Activated CD4-positive, alpha-beta T cell treated with anti-CD3 and anti-CD28 coated beads, Interleukin-2, amount 10 ng/mL, durations not matched to agents 7 days and 5 days (primary cell): ENCODE measurements at places on chromosomes 1 and 21. TPM values are rescaled to one million over a fixed set of nuclear protein-coding genes. Genes with fewer than 3 reads are reported as not detected.
A peak's percentile ranks its signal among the peaks of the same experiment; 100 is the strongest.

GRCh38 chr1:71080230-71080738 lies 551 bp downstream of the ZRANB2 start:
- no peak for DNase-seq

DNA sequence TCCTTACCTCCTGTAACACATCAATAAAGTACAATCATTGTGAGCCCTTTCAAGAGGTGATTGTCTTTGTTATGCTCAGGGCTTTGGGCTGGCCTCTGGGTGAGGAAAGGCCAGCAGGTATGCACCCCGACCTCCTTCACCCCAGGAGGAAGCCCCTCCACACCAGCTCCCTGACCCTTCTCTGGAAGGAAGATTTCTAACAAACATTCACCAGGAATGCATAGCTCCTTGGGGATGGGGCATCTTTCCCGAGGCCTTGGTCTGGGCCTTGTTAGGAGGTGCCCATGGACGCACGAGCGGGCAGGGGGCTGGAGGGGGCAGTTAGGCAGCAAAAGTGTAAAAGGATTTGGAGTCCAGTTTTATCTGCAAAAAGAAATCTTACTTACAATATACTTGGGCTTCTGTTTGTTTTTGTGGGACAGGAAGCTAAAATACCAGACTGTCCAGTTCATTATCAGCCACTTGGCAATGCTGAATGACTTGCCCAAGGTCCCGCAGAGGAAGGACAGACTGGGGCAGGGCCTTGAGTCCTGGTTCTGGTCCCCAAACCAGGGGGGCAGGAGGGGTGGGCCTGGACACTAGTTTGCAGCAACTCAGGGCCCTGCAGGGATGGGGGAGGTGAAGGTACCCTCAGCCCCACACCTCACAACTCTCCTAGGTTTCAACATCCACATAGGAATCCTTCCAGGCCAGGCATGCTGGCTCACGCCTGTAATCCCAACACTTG lies 10.1 kb downstream of the ZC3H12A start:
- no peak for DNase-seq

- no peak for DNase-seq
Measured at GRCh38 chr1:170680428-170680827, 16.5 kb downstream of the PRRX1 start.

- DNase-seq = no peak
Measured at GRCh38 chr1:55474168-55474786, 259.1 kb upstream of the USP24 start.

- DNase-seq = no peak
Measured at GRCh38 chr1:224502459-224503160, 68.0 kb upstream of the WDR26 start.

- DNase-seq = no peak
Measured at GRCh38 chr1:109931189-109931731, 20.6 kb downstream of the CSF1 start.

GRCh38 chr1:29673228-29673500 lies 436.8 kb downstream of the PTPRU start:
- DNase-seq = no peak

GRCh38 chr1:66571789-66572188 lies 37.8 kb downstream of the SGIP1 start:
- no peak for DNase-seq

- no peak for DNase-seq
Measured at GRCh38 chr1:119116725-119117124, 23.7 kb downstream of the WARS2 start.

GRCh38 chr21:33121715-33122475 lies 52.0 kb downstream of the OLIG1 start:
- DNase-seq = no peak

- no peak for DNase-seq
Measured at GRCh38 chr1:169514566-169515270, 29.0 kb upstream of the SLC19A2 start.

GRCh38 chr1:164598719-164599118 lies 39.7 kb downstream of the PBX1 start:
- DNase-seq = no peak

DNA sequence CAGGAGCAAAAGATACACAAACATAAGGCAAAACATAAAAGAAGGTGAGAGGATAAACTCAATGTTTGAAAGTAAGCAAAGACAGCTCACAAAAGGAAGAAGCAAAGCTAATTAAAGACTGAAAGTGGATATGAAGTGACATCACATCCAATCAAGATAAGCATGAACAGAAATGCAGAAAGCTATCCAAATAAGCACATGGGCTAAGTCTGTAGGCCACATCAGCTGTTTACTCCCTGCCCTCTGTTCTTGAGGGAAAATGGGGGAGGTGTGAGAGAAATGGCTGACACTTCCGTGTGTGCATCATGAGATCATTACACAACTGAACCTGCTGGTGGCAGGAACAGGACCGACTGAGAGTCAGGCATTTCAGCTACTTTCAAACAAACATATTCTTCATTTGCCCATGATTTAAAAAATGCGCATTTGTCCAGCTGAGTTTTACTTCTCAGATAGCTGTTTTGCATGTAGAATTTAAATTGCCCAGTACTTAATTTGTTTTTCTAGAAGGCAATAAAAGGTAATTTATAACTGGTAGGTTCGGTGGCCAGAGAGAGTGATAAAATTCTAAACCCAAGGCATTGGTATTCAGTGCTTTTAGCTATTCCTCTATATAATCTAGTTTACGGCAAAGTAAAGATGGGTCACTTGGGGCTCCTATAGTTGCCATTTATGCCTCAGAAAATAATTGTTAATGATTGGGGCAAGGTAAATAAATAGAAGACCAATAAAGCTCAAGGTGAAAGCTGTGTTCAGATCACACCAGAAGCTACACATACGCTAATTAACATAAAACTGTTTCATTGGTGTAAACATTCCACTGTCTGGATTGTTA lies 27.2 kb upstream of the MAN1A2 start:
- peak; percentile 16 for DNase-seq

- DNase-seq = peak; percentile 81
Measured at GRCh38 chr1:26110731-26111529, 694 bp upstream of the PDIK1L start.

DNA sequence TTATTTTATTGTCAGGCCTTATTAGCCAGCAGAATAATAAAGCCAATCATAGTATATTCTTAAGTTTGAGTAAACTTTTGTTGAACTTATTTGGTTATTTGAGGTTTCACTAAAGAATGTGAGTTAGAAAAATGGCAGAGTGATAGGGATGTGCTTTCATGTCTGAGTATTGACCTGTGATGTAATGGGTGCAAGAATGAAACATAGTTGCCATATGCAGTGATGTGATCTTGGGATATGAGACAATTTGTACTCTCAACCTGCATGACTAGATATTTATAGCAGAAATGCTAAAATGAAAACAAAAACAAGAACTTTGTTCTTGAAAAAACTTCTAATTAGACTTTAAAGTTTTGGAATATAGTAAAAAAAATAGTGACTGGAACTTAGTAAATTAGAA lies 97.9 kb downstream of the DISP1 start:
- DNase-seq = no peak

DNA sequence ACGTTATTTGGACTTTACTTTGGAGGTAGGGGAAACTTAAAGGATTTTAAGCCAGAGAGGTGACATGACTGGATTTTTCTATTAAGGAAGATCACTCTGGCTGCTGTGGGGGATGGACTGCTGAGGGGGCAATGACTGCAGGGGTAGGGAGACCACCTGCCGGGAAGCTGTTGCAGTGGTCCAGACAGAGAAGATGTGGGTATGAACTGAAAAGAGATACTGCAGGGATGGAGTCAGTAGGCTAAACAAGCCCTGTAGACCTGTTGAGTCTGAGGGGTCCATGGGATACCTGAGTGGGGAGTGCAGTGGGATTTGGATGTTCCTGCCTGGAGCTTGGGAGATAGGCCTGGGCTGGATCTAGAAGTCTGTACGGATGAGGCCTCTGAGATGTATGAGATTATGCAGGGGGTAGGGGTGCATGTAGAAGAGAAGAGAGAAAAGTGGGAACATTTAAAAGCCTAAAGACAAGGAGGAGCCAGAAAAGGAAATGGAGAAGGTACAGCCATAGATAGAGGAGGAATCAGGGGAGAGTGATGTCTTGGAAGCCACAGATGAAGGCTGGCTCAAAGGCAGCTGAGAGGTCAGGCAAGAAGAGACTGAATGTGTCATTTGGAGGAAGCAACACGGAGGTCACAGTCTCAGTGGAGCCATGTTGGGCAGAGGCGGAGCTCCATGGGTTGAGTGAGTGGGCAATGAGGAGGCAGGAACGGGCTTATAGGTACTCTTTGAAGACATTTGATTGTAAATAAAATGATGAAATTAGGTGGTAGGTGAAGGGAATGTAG lies 25.9 kb upstream of the KCNA2 start:
- no peak for DNase-seq

DNA sequence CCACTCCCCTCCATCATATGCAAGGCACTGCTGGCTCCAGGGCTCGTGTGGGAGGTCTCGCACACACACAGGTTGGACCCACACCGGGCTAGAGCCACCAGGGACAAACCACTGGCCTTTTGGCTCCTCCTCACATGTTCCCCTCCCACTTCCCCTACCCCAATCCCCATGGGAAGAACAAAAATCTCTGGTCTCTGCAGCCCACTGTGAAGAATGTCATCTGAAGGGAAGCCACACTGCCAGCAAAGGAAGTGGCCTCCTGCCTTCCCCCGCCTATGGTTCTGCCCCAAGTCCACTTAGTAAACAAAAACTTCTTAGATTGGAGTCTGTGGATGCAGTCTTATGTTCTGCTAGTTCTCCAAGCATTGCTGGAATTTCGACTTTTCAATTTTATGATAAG lies 24.2 kb downstream of the OLFML3 start:
- no peak for DNase-seq

DNA sequence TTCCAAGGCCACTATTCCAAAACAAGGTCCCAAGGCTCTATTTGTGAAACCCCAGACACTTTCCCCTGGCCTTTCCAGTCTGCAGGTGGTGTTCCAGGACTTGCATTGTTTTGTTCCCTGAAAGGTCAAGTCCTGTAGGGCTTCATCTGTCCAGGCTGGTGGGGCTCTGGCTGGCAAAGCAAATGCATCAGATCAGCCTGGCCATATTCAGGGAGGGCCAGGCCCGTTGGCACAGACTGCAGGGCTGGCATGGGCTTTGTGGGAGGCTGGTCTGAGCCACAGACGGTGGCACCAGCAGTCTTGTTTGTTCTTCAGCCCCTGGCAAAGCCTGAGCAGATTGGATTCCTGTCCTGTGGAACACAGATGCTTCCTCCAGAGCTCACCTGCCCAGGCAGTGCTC lies 93.0 kb downstream of the SPATA46 start:
- no peak for DNase-seq

- no peak for DNase-seq
Measured at GRCh38 chr1:40399984-40400704, 26.6 kb downstream of the SMAP2 start.

- DNase-seq = no peak
Measured at GRCh38 chr21:40671716-40672115, 175.2 kb downstream of the DSCAM start.

DNA sequence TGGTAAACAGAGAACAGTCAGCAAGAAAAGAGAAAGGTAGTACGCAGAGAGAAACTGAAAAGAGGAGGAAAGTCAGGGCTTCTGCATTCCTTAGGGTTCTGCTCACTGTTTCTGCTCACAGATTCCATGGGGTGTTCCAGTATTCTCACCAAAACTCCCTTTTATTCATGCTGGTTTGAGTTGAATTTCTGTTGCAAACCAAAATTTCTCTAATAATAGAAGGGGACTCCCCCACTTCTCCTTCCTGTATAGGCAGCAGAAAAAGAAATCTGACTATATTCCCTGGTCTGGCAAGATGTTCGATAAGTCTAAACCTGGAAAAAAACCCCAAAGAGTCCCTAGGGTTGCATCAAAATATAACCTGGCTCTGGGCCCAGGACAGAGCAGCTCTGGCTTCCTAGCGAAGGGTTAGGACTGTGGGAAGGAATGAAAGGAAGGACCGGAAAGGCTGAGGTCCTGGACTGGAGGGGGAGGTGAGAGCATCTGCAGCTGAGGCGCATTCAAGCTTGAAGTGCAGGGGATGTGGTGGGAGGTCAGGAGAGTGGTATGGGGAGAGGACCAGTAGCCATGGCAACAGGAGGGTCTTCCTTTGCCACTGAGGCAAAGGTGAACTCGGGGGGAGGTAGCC lies 18.8 kb upstream of the RGS16 start:
- DNase-seq = no peak

- DNase-seq = no peak
Measured at GRCh38 chr1:147509786-147510395, 31.4 kb upstream of the BCL9 start.

The SLC22A15 gene
- 0.81 TPM for total RNA-seq

The APOBEC4 gene
- total RNA-seq = not detected

The CD34 gene
- total RNA-seq = not detected

The CLDN17 gene
- total RNA-seq = not detected

The OR10J1 gene
- total RNA-seq = not detected

The KIF14 gene
- total RNA-seq = 34.6 TPM

The MSH4 gene
- total RNA-seq = 0.46 TPM

The PGLYRP3 gene
- not detected for total RNA-seq

The LRRC71 gene
- not detected for total RNA-seq

The DDR2 gene
- 0.02 TPM for total RNA-seq

The OR2AK2 gene
- total RNA-seq = not detected

The MTARC1 gene
- not detected for total RNA-seq

The MTX1 gene
- 32.8 TPM for total RNA-seq

The CCDC181 gene
- total RNA-seq = not detected

The VSIG8 gene
- total RNA-seq = not detected

The CSF3R gene
- 0.32 TPM for total RNA-seq

The CLCN6 gene
- 13.2 TPM for total RNA-seq

The PODN gene
- not detected for total RNA-seq

The FCRL6 gene
- not detected for total RNA-seq

The TNFRSF9 gene
- total RNA-seq = 0.62 TPM
